ENCODE measurements at places on chromosomes 4 and X.

DNA sequence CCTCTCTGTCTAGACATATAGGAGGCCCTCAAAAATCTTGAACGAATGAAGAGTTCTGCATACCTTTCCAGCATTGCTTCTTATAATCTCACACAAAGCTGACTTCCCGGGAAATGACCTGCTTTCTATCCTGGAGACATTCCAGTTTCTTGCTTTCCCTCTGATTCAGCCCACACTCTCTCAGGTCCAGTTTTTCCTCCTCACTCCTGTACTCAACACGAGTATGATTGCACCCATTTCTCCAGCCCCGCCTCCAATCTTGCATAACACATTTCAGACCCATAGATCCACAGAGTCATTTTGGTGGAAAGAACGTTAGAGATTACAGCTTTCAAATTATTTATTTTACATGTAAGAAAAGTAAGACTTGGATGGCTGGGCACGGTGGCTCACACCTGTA, 127.5 kb upstream of the TLR3 start:
- DNase-seq = no peak

DNA sequence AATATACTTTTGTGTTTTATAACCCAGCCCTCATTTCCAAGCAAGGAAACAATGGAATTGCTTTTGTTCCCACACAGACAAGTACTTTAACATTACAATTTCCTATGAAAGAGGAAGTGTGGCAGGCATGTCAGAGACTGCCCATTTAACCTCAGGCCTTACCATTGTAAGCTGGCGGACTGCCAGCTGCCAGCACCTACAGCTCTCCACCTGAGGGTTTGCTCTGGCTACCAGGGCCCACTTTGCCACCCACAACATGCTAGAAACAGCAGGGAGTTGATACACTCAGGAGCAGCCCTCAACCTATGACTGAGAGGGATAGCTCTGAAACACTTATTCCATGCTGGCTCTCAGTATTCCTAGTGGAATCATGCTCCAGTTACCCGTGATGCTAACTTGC, 152.3 kb upstream of the PRDX4 start:
- DNase-seq = no peak

- DNase-seq = no peak
Measured at GRCh38 chr4:142095886-142096605, 459.7 kb downstream of the IL15 start.

DNA sequence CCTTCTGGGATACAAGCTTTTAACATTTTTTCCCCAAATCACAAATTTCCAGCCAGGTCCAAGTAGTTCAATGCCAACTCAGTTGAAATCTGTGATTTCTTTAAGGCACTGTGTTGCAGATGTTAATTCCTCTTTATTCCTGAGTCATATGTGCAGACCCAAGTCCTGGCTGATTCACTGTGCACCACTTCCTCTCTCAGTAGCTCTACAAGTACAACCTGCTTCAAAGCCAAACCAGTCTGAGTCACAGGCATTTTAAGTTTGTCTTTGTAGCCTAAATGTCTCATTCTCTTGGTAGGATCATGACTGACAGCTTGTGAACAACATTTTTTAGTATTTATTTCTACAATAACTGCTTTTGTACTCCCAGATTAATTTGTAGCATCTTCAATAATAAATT, 165.6 kb upstream of the S100G start:
- DNase-seq = no peak

DNA sequence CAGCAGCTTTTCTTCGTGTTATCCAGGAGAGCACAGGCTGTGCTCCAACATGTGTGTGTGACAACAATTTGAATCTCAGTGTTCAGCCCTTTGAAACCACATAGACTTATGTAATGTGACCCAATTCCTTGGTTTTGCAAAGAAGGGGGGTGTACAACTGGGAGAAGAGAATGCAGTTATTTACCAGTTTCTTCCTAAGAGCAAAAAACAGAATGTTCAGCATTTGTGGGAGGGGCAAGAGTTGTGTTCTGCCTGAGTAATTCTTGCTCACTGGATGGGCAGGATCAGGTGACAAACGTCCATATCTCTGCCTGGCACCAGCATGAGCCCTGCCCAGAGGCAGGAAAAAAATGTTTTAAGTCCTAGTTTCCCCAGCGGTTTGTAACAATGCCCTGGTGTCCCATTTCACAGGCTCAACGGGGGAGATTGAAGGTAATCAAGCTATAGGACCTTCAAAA, 72.0 kb downstream of the PRPS1 start:
- DNase-seq = no peak

GRCh38 chrX:154712781-154713740, 37.8 kb downstream of the GAB3 start:
- DNase-seq = no peak

DNA sequence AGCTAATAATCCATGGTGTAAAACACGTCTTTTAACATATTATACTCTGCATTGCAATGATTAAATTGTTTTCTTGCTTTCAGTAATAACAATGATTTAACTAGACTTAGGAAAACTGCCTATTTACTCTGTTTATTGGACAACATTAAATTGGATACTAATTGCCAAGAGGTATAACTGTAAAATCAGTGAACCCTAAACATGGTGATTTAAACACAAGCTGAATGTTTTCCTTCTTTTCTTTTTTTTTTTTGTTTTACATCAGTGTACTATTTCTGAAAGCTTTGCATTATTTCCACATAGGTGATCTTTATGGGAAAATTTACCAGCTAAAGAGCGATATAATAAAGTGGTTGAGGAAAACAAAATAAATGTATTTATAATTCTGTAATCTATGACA, 276.7 kb downstream of the PCDH7 start:
- no peak for DNase-seq

GRCh38 chr4:41213625-41214135, 662 bp downstream of the APBB2 start:
- DNase-seq = no peak

- no peak for DNase-seq
Measured at GRCh38 chr4:22502895-22503814, 12.7 kb downstream of the ADGRA3 start.

DNA sequence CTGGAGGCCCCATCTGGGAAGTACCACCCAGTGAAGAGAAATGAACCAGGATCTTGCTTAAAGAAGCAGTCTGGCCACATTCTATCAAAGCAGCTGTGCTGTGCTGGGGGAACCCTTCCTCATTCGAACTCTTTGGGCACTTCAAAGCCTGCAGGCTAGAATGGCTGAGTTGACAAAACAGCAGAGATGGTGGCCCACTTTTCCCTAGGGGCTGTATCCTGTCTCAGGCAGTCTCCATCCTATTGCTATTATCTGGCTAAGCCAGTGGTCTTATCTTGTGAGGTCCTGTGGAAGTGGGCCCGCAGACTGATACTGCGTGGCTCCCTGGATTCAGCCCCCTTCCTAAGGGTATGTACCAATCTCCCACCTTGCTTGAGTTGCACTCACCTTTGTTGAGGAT, 114.3 kb downstream of the VSIG4 start:
- DNase-seq = no peak

DNA sequence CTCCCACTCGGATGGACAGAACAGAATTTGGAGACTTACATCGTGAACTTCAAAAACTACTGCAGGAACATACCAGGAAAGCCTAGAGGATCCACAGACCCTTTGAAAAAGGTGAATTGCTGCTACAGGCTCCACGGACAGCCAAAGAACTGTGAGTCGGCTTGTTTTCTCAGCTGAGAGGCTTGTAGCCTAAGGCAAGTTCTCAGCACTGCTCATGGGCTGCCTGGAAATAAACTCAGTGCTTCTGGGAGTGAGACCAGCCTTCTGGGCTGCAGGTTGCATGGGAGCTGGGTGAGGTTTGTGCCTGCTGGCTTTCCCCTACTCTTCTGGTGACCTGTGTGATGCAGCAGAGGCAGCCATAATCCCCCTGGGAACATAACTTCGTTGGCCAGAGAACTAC, 1397.6 kb downstream of the FAM133A start:
- DNase-seq = no peak

- DNase-seq = no peak
Measured at GRCh38 chr4:39568805-39569204, 41.6 kb upstream of the UGDH start.

GRCh38 chr4:145083891-145084605, 13.9 kb downstream of the ANAPC10 start:
- DNase-seq = no peak

DNA sequence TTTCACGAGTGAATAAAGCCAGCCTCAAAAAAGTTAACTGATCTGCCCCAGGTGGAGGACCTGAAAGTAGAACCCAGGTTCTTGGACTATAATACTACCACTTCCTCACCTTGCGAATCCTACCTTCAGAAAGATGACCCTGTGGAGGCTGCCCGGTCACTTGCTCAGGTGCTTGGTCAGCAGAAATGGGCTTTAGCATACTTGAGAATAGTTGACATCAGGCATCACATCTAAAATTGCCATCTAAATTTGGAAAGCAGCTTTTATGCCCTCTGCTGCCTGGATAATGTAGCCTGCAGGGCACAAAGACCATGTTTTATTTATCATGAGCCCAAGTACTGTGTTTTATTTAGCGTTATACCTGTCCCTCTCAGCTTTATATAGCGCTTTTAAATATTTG, 3.0 kb downstream of the BCLAF3 start:
- no peak for DNase-seq

- DNase-seq = no peak
Measured at GRCh38 chrX:44871931-44872820, 812 bp upstream of the KDM6A start.

- DNase-seq = no peak
Measured at GRCh38 chr4:174707051-174707676, 121.9 kb downstream of the GLRA3 start.

DNA sequence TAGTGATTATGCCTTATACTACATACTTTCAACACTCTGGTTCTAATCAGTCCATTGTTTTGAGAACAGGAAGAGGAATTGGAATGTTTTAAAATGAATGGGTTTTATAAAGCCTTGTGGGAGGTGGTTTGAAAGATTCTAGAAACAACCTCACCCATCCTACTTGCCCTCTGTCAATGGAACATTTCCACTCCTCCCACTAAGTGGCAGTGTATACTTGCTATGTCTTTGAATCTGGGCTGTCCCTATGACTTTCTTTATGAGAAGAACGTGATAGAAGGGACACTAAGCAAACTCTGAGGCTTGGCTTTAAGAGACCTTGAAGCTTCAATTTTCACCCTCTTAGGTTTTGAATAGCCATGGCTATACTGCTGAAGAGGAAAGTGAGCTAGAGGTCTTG, 611.2 kb downstream of the PPP4R3C start:
- DNase-seq = no peak

GRCh38 chrX:143669395-143669794, 33.5 kb upstream of the SLITRK4 start:
- DNase-seq = no peak

DNA sequence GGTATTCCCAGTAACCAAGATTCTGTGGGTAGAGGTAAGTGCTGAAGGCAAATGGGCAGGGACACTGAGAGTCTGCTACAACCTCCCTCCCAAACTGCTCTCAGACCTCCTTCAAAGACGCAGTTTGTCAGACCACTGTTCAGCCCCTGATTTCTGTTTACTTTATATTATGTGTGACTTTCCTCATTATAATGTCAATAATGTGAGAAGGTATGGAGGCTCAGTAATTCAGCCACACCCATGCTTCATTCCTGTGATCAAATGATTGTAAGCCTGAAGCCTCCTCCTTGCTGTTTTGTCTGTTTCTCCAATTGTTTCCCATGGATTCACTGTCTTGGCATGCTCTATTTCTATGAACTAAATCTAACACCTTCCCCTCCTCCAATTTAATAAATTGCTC, 75.6 kb downstream of the SYTL5 start:
- no peak for DNase-seq
